ENCODE measurements at places on chromosomes 6 and 20. TPM values are rescaled to one million over a fixed set of nuclear protein-coding genes. Genes with fewer than 3 reads are reported as not detected.

MYBL2 gene
- 169 TPM for total RNA-seq

OR2B6 gene
- total RNA-seq: 4.4 TPM

LPA gene
- total RNA-seq: 0.18 TPM

CPNE1 gene
- 105 TPM for total RNA-seq

Measured in K562 (cell line).